ENCODE measurements at places on chromosomes 12 and 14.

- no peak for DNase-seq
These were observed 40.1 kb upstream of the TMEM263 start for GRCh38 chr12:106915635-106916026.

DNA sequence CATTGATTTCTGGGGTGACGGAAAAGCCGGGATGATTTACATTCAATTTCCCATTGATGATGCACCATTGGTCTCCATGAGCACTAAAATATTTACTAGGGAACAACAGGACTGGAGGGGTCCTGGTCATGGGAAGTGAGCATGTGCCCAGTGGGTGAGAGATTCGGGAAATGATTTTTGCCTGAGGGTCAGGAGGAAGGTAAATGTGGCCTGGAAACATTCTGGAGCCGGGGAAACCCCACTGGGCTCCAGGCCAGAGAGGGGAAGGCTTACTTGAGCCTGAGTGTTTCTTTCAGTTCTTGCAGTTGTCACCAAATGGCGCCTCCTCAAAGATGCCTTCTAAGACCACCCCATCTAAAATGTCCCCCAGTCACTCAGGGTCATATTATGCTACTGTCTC lies 532.3 kb upstream of the TBX3 start:
- DNase-seq = no peak

GRCh38 chr12:68416826-68417225 lies 84.7 kb upstream of the MDM1 start:
- no peak for DNase-seq

- DNase-seq = peak; percentile 72
These were observed 58.1 kb downstream of the PLEKHG3 start for GRCh38 chr14:64762044-64763034.

DNA sequence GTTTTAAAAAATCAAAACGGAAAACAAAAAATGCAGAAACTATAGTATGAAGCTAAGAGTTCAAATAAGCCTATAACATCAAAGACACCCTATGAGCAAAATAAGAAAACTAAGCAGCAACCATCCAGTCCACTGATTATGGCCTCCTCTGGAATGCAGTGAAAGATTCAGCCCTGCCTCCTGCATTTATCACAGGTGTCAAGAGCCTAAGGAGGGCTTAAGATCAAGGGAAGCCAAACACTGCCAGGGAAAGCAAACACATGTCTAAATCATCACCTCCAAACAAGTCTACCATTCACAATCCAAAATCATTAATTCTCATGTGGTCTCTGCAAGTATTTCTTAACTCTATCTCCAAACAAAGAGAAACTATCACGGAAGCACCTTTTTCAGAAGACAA lies 28.4 kb downstream of the SARNP start:
- no peak for DNase-seq

DNA sequence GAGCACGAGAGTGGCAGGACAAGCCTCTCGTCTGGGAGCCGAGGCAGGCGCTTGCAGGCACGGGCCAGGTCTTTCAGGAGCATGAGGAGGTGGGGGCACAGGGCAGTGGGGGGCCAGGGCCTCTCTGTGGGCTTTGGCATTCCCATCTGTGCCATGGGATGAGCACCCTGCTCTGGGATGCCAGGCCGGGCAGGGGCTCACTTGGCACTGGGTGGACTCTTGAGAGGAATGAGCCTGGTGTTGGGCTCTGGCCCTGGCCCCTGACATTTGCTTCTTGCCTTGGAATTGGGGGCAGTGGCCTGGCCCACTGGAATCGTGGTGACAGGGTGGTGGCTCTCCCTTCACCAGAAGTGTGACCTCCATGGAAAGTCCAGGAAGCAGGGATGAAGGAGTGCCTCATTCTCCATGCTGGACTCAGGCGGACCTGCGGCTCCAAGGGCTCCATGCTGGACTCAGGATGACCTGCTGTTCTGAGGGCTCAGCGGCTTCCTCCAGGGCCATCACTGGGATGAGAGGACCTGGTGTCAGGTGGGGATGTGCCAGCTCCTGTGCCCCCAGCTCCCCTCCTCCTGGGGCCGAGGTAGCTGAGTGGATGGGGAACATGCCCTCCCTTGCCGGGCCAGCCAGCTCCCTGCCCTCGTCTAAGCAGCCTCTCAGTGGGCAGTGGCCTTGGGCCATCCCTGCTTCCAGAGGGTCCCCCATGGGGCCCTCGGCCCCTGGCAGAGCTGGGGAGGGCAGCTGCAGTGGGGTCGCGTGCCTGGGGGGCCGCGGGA lies 220.3 kb downstream of the KIF26A start:
- DNase-seq = no peak

DNA sequence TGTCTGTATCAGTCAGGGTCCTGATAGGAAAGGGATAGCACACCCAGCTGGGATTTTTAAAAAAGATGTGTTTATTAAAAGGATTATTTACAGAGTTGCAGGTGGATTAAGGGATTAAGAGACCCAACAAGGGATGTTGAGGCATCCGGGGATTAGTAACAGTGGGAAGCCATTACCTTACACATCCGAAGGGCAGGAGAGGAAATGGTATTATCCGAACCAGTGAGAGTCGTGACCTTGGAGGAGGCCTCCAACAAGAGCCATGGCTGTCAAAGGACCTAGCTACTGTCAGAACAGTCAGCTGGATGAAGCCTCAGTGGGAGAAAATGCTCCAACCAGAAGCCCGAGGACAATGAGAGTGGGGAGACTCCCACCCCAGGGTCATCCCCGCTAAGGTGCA lies 146.3 kb upstream of the KRAS start:
- no peak for DNase-seq

GRCh38 chr12:9810671-9811070 lies 16.6 kb upstream of the KLRF1 start:
- DNase-seq = no peak

DNA sequence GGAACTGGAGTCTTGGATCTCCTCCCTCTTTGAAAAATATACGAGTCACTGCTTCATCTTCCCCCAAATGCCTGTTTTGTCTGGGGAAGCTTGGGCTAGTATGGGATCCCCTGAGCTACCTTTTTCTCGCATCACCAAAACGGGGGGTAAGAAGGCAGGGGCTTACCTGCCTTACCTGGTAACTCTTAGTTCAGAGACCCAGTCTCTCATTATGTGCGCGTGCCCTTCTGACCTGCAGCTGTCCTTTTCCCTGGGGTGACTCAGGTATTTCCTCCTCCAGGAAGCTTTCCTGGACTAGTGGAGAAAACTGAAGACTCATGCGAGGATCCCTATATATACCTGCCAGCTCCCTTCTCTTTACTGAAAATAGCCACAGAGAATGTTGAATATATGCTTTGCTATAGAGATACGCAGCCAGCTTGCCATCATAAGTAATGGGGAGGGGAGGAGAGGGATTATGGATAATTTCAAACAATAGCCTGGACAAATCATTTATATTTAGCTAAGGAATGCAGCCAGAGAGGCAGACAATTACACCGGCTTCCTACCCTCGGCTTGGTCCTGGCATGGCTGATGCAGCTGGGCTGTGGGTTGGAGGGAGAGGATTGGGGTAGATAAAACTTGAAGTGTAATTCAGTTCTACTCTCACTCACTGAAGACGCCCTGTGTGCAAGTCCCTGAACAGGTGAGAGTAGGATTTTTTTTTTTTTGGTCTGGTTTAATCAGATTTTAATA lies 1.1 kb downstream of the TSPAN9 start:
- DNase-seq = no peak

DNA sequence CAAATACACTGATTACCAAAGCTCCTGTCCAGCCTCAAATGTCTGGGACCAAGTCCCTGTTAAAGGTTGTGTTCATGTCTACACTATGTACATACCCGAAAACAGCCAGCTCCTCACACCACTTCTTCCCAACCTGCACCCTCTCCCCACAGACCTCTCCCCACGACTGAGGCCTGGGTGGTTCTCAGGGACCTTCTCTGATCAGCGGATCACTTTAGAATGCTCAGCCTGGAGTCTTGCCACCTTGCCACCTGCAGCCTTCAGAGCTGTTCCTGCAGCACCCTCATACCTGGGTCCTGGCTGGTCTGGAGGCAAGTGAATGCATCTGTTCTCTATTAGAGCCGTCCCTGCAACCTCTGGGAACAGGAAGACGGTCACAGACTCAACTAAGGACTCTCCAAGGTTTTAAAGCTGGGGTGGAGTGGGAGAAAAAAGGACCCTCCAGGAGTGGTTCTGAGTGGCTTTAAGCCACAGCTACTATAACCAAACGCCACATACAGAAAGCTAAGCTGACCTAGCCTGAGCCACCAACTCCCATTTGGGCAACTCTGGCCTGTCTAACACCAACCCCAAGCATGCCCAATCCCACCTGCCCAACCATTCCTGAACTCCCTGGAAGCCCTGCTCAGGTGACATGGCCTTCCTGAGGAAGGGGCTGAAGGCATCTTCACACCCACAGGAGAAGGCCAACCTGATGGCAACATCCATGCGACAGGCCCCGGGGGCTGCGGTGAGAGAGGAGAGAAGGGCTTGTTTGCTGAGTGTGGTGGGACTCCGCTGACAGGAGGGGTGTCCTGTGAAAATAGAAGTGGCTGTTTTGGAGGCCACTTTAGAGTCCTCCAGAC lies 8.6 kb downstream of the KRT2 start:
- no peak for DNase-seq

DNA sequence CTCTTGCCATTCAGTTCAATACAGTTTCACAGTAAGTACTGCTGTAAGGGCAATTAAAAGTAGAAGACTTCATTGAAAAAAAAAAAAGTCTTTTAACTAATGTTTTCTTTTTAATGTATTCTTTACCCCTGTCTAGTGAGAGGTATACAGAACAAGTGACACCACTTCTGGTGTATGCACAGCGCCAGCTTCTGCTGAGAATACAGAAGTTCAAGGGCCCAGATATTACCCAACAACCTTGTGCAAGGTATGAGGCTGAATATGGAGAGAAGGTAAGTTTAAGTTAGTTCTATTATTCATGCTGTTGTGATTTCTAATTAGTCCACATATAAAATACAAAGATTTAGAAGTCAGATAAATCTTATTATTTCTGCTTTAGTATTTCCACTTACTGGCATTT lies 168.7 kb downstream of the CFAP54 start:
- DNase-seq = no peak

DNA sequence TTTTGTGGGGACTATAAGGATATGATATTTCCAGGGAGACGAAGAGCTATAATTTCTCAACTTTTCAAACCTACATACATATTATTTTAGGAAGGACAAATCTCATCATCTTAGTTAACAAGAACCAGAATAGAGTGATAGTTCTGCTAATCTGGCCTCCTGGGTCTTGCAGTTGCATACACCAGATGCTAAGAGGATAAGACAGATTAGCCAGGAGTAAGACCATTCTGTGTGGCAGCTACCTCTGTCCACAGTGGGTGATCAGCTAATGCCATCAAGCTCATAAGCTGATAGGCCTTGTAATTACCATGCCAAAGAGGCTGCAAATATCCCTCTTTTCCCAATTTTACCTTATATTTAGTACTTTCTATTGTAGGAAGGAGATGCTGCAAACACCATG lies 776.8 kb downstream of the NRXN3 start:
- DNase-seq = no peak

DNA sequence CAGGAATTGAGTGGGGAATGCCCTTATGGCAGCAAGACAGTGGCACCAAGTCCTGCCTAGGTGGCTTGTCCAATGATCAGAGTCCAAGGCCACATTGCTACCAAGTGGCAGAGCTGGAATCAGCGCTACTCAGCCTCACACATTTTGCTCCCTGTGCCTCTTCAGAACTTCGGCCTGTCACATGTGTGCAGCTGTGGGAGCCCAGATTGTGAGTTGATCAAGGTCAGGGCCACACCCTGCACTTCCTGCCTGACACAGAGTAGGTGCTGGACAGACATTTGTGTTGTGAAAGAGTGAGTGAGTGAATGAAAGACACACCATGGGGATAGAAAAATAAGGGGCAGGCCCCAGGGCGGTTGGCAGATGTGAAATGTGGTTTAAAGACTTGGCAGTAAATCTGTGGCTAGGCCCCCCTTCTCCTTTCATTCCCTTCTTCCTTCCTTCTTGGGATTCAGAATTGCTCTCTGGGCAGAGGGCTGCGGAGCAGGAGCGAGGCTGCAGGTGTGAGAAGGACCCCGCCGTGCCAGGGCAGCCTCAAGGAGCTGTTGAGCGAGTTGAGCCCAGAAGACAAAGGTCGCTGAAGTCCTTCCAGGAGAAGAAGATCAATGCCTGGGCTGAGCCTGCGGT lies 83.5 kb downstream of the SLC25A47 start:
- peak; percentile 45 for DNase-seq

DNA sequence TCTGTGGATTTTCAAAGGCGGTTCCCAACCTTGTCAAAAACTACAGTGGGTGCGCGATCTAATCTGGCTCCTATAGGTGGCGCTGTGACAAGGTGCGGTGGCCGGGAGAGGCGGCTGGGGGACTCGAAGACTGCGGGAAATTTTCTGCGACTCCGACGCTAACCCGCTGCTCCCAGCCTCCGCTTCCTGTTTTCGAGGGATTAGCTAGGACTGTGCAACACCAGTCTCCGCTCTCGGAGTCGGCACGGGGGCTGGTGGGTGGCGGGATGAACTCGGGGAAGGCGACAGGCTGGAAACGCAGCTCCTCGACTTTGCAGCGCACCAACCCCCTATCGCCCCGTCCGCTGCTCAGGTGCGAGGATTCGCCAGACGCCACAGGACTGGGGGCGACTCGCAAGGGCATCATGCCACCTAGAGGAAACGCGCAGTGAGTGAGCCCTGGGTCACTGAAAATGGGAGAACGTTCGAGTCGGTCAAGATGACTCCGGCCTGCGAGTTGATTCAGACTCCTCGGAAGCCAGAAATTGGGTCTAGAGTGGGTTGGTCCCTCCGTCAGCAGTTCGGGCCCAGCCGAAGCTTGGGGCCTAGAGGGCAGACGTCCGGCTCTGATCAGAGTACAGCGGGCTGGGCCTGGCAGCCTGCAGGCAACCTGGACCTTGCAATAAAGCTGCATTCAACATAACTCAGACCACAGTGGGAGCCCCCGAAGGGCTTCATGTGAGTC lies 5.5 kb upstream of the PAX9 start:
- DNase-seq = peak; percentile 14

DNA sequence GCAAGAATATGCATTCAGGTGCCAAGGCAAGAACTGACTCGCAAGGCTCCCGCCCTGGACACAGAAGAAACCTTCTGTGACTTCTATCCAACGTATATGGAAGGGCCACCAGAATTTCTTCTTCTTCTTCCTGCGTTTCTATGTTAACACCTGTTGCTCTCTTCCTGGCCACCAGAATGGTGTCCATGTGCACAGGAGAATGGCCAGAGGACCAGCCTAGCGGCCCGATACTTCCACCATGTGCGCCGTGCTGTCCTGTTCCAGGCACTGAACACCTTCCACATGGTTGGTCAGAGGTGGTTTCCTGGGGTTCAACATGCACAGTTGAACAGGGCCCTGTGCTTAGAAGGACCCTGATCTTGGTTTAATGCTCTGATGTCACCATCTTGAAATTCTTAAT lies 455.8 kb downstream of the BCL11B start:
- DNase-seq = no peak

GRCh38 chr12:93734784-93735183 lies 57.6 kb downstream of the CRADD start:
- no peak for DNase-seq

GRCh38 chr14:60658909-60659585 lies 9.8 kb upstream of the SIX1 start:
- no peak for DNase-seq
